ENCODE measurements at places on chromosomes 12 and 14. TPM values are rescaled to one million over a fixed set of nuclear protein-coding genes. Genes with fewer than 3 reads are reported as not detected.

DNA sequence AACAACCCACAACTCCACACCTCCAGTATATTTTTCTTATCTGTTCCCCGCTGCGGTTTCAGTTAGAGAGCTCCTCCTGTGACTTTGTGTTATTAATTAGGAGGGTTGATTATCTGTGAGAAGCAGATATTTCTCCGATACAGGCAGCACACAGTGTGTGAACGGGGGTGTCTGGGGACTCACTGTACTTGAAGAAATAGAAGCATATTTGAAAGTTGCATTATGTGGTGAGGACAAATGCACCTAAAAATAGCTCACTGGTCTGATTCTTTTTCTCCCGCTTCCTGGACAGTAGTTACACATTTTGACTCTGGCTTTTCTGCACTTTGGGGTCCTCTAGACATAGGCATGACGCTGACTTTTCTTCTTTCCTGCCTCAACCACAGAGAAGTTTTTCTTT is 277.7 kb downstream of the VRK1 start:
- DNase-seq = no peak

DNA sequence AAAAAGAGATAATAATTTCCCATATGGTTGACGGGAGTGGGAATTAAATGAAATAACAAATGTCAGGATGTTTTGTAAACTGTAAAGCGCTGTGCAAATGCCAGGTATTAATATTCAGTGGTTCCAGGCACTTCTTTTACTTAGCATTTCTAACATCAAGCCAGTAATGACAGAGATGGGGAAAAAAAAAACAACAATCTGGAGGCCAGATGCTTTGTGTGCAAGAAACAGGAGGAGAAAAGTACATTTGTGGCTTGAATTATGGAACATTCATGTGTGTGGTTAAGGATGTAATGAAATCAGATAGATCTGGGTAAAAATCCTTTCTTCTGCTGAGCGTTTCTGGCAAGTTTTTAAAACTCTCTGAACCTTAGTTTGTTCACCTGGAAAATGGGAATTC is 509.6 kb downstream of the FUT8 start:
- DNase-seq = no peak

DNA sequence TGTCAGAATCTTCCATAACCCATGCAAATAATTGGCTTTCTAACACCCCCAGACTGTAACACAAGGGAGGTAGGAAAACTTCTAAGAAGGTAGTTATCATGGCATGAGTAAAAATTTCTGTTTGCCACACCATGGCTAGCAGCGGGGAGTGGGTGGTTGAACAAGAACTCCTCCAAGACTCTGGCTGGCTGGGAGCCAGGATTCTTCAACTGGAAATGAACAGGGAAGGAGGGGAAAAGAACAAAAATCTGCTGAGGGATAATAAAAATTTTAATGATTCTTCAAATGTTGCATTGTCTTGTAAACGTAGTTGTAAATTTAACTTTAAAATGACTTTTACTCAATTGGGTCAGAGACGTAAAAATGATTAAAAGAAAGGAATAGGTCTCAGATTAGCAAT is 78.9 kb downstream of the AKAP6 start:
- peak; percentile 76 for DNase-seq

GRCh38 chr14:64676410-64677008 is 27.7 kb upstream of the PLEKHG3 start:
- DNase-seq = no peak

DNA sequence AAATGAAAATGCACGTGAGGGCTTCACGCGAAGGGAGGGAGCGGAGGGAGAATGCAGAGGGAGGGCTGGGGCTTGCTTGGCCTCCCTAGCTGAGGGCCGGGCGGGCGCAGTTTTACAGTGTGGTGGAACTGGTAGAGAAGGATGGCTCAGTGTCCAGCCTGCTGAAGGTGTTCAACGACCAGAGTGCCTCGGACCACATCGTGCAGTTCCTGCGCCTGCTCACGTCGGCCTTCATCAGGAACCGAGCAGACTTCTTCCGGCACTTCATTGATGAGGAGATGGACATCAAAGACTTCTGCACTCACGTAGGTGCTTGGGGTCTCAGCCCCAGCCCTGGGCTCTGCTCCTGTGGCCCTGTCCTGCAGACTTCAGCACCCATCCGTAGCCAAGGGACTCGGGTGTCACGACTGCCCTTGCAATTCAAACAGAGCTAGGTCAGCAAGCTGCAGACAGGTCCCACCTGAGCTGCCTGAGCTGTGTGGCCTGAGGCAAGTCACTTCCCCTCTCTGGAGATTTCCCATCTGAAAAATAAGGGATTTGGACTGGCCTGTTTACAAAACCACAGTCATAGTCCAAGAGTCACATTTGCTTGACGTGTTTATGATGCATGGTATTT is 18.4 kb downstream of the OTUB2 start:
- no peak for DNase-seq

DNA sequence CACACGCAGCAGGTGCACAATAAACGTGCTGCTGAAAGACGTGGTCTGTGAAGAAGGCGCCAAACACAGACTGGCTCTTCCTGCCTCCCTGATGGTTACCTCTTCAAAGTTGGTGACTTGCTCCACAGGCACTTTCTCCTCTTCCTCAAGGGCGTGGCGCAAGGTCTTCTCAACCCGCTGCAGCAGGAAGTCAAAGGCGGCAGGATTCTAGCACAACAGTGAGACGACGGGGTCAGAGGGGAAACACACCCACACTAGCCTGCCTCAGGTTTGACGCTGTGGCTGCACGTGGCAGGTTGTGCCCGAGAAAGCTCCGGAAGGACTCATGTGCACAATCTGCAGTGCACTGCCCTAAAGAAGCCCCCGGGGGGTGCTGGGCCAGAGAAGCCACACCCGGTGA is 15.0 kb downstream of the POLE start:
- DNase-seq = no peak

DNA sequence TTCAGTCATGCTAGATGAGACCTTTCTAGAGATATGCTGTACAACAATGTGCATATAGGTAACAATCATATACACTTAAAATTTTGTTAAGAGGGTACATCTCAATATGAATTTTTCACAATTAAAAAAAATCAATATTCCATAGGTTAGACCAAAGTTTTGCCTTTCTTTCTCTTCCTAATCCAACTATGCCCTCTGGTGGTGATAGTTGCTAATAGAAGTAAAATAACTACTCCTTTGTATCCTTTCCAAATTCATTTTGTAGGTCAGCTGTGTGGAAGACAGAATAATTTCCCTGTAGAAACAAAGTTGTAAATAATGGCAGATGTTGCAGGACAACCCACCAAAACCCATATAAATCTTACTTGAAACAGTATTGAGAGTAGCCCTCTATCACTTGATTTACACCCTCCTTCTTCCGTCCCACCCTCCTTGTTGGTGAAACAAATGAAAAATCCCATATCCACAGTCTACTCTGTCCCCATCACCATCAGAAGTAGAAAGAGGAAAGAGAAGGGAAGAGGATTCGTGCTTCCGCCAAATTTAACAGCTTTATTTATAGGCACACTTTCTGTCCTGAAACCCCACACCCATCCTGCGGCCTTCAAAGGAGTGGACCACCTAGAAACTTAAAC is 34.2 kb upstream of the KICS2 start:
- DNase-seq = no peak

- no peak for DNase-seq
These were observed 5.0 kb downstream of the HDAC7 start for GRCh38 chr12:47814539-47815170.

DNA sequence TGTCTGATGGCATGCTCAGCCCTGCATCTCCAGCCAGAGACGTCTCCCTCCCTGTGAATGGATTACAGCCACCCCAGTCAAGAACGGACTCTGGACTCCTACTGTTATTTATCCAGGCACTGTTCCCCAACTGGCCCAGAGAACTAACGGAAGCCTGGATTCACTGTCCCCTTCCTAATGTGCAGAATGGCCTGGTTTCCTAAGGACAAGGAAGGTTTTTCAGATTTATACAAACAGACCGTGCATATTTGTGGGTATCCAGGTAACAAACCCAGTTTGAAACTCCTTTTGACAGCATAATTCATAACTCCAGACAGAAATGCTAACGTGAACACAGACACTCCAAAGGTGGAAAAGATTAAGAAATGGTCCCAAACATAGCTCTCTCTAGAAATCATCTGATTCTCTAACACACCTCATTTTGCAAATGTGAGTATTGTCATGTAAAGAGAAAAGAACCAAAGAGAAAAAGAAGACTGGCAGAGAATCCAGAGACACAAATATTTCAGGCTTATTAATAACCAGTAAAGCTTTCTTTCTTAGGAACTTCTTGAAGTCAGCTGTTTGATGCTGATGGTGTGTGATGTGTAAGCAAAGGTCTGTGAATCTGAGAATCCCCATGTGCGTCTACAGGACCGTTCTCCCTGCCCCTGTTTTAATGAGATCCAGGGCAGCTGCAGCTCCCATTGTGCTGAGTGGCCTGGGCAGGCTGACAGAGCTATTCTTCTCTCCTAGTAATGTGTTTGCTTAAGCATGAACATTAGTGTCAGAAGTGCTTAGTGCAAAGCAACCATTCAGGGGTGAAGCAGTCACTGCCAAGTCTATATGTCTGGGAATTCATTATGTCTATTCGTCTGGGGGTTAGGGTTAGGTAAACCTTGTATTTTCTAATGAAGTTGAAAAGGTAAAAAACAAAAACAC is 86.8 kb upstream of the HIF1A start:
- no peak for DNase-seq

- no peak for DNase-seq
These were observed 23.8 kb upstream of the KIF26A start for GRCh38 chr14:104114421-104115130.

DNA sequence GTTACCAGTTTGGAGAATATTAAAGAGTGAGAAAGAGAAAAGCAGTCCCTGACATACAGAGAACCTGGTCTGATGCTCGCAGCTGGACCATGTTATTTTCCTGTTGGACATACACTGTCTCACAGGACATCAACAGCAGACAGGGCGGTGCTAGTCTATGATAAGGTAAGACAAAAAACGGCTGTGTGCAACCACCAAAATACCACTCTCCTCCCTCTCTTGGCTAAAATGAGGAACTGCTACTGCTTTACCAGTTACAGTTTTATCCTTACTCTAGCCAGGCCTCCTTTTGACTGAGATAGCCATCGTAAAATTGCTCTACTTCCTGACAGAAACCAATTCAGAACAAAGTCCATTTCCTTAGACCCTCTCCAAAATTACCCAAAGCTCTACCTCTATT is 47.0 kb upstream of the ERGIC2 start:
- DNase-seq = no peak

GRCh38 chr14:98799891-98800290 is 472.1 kb downstream of the BCL11B start:
- no peak for DNase-seq

GRCh38 chr14:75812622-75813021 is 151.6 kb downstream of the TTLL5 start:
- no peak for DNase-seq

DNA sequence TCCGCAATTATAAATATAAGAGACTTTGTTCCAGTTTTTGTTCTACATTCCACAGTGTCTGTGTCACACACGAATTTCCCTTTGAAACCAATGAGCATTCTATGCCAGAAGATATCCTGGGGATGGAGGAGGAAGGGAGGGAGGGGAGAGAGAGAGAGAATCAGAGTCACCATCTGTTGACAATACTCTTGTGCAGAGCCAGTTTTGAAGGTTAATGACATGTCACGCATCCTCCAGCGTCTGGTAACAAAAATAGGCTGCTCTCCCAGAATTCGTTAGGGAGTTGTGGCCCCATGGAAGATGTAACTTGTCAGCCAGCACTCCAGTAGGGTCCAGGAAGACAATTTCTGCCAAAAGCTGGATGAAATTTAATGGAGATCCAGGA is 213.5 kb upstream of the KRR1 start:
- DNase-seq = peak; percentile 19

DNA sequence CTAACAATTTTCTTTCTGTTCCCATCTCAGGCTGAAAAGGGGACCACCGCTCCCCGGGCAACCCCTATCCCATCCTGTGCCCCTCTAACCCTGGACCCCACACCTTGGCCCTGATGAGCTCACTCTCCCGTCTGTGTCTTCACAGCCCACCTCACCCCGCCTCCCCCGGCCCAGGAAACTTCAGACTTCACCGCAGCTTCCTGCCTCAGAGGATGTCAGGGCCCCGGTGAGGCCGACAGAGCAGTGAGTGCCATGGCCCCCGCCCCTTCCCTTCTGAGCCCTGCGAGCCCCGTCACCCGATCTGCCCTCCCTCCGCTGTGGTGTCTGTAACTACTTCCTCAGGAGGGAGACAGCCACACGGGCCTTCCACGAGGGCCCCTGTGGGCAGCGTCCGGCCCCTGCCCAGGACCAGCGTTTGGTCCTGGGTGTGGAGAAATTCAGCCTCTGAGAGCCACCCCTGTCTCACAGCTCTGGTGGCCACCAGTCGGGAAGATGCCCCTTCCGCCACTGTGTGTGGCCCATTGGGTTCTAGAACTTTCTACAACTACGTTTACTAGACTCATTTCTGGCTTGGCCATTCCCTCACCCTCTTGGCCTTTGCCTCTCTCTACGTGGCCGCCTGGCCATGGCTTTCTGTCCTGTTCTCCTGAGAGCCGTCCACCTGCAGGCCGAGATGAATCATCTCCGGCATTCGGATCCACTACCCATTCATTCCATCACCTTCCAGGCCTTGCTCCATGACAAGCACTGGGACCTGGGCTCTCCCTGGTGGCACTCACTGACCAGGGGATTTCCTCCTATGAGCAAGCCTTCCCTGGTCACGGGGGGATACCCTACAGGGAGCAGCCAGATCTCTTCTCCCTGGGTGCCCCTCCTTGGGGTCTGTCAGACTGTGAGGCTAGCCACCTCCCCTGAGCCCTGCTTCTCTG is 3.4 kb downstream of the RHOF start:
- DNase-seq = no peak

- peak; percentile 34 for DNase-seq
These were observed 26.5 kb downstream of the ZBTB42 start for GRCh38 chr14:104827177-104828055.

GRCh38 chr12:95214466-95214865 is 2.8 kb downstream of the FGD6 start:
- no peak for DNase-seq

The CELA1 gene
- not detected for total RNA-seq

The PTPRQ gene
- 1.4 TPM for total RNA-seq

The SLC41A2 gene
- 49.5 TPM for total RNA-seq

The PCED1B gene
- 47.2 TPM for total RNA-seq

The CD27 gene
- not detected for total RNA-seq

The BCAT1 gene
- total RNA-seq = 44.2 TPM

The ZDHHC22 gene
- 1.7 TPM for total RNA-seq

The OASL gene
- total RNA-seq = 1.8 TPM

The B3GNT4 gene
- 5.2 TPM for total RNA-seq

The TIMM9 gene
- total RNA-seq = 37.0 TPM
